AG10803 (cell line): ENCODE measurements at places on chromosomes 6 and 20.
A peak's percentile ranks its signal among the peaks of the same experiment; 100 is the strongest.

GRCh38 chr6:14831937-14832336 lies 413.9 kb upstream of the JARID2 start:
- no peak for DNase-seq

DNA sequence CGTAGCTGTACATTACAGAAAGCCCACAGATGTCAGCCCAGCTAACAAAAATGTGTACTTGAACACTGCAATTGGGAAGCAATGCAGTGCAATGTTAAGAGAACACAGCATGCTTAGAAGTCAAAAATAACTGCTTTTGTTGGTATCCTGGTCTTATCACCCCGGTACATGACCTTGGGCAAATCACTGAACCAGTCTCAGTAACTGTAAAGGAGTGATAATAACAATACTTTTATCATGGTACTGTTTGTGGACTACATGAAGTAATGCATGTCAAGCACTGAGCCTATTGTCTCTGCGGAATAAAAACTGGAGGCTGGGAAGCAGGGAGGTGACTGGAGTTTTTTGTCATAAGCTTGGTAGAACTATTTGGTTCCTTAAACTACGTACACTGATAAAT lies 44.7 kb upstream of the SPDEF start:
- no peak for DNase-seq

DNA sequence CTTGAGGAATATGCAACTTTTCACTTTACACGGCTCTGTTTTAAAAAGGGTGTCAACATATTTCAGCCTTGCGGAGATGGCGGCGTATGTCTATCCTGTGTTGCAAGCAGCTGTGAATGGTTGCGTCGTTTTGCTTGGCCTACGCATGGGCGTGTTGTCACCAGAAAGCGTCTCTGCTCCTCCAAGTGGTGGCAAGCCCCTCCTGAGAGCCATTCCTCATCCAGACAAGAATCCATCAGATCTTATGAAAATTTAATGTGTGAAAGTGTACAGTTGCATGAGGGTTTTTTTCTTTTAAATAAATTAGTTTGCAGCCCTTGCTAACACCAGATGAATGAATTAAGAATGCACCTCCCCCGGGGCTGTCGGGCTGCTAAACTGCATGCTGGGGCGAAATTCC lies 114.4 kb downstream of the PHACTR3 start:
- no peak for DNase-seq

GRCh38 chr6:138865480-138866109 lies 69.7 kb downstream of the ECT2L start:
- DNase-seq = no peak

- no peak for DNase-seq
Measured at GRCh38 chr6:32393665-32394420, 13.1 kb downstream of the BTNL2 start.

DNA sequence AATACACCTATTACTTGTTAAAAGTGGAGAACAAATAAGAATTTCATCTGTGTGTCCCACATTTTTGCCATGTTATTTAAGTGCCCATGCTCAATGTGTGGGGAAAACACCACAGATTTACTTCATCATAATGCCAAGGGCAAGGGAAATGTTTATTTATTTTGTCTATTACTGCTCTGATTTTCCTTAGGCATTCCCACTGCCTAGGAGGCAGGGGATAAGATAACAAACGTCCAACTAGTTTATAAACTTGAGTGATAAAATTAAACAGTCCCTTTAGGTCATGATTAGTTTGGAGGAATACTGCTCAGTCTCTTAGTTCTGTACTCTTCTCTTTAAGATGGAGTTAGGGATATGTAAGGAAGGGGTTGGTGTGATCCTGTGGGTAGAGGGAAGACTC lies 598.4 kb upstream of the MARCKS start:
- no peak for DNase-seq

- DNase-seq = no peak
Measured at GRCh38 chr6:12661432-12662089, 55.0 kb upstream of the PHACTR1 start.

- DNase-seq = peak; percentile 13
Measured at GRCh38 chr6:154458565-154459470, 51.7 kb downstream of the CNKSR3 start.

DNA sequence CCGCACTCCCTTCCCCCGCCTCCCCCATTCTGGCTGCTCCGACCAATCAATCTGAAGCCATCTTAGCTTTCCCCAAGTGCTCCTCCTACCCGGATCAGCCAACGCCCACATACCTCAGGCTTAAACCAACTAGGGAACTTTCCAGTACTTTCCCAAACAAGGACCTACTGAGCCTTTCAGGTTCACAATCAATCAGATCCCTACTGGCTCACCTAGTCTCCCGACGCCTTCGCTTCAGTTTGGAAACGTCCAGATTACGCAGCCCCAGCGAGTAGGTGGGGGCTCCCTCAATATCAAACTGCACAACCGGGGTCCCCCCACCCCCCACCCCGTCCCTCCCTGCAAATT lies 432 bp downstream of the HSPA1L start:
- DNase-seq = peak; percentile 98

DNA sequence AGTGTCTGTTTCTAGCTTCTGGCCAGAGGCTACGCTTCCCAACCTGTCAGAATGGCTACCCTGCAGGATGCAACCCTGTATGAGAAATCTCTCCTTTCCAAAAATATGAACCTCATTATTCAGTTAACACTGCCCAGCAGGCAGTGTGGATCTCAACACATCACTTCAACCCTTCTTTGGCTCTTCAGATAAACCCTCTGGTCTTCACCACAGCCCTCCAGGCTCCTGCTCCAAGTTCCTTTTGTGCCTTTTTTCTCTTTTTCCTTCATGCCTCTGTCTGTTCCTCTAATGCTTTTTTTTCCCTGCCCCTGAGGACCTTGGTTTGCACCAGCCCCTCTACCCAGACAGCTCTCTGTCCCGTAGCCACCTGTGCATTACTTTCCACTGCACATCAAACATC lies 207.4 kb downstream of the MYLK4 start:
- no peak for DNase-seq

GRCh38 chr20:23013429-23013828 lies 21.7 kb upstream of the SSTR4 start:
- no peak for DNase-seq

- DNase-seq = no peak
Measured at GRCh38 chr20:3738111-3739053, 5.9 kb downstream of the HSPA12B start.

DNA sequence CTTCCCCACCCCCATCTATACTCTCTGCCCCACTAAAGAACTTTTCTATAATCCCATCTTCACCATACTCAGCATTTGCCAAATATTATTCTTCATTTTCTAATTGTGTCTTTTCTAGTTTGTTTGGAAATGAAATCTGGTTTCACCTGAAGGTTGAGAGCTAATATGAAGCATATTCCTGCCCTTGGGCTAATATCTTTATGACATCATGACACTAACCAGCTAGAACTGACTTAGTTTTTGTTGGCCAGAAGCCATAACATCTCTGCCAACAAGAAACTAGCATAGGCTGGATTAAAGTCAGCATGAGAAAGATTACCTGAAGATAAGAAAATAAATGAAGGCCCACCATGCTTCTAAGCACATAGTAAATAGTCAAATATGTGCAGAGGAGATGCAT lies 16.7 kb downstream of the UNC5CL start:
- DNase-seq = no peak

DNA sequence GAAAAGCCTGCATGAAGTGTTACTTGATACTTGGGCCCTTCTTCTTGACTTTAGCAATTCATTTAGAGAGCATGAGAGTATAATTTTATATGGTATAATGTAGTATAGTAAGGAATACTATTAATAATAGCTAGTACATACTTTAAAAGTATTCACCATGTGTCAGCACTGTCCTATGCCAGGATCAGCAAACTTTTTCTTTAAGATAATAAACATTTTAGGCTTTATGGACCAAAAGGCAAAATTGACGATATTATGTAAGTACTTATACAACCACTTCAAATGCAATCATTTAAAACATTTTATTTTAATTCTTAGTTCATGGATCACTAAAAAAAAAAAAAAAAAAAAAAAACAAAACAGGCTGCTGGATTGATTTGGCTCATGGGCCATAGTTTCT lies 163.9 kb downstream of the IBTK start:
- no peak for DNase-seq

- DNase-seq = no peak
Measured at GRCh38 chr6:33914645-33915044, 110.8 kb upstream of the MLN start.

- DNase-seq = no peak
Measured at GRCh38 chr20:11247046-11248010, 573.5 kb upstream of the JAG1 start.

DNA sequence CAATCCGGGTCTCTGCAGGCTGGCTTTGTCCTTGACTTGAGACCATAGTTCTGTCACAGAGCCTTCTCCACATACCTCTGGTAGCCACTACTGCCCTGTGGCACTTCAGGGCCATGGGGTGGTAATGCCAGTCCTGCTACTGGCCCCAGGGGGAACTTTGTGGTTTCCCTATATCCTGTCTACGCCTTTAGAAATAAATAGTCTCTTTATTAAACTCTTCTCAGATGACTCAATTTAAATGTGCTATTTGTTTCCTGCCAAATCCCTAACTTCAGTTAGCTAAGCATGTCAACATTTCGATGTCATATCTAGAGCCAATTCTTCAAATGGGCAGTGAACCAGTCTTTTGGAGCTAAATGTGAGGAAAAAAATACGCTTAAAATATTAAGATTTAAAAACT lies 60.1 kb downstream of the SEL1L2 start:
- DNase-seq = peak; percentile 61

DNA sequence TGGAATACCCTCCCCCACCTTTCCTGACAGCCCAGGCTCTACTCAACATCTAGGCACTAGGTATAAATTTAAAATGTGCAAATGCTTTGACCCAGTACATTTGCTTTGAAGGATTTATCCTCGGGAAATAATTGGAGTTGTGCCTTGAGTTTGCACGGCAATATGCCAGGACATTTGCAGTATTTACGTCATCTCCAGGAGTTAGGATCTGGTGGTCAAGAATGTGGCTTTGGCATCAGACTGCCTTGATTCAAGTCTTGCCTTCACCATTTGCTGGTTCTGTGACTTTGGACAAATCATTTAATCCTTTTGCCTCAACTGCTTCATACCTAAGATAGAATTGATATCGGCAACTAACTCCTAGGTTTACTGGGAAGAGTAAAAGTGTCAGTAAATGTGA lies 169.6 kb downstream of the PLCB1 start:
- peak; percentile 28 for DNase-seq
